ENCODE measurements at places on chromosomes 5 and 9.

DNA sequence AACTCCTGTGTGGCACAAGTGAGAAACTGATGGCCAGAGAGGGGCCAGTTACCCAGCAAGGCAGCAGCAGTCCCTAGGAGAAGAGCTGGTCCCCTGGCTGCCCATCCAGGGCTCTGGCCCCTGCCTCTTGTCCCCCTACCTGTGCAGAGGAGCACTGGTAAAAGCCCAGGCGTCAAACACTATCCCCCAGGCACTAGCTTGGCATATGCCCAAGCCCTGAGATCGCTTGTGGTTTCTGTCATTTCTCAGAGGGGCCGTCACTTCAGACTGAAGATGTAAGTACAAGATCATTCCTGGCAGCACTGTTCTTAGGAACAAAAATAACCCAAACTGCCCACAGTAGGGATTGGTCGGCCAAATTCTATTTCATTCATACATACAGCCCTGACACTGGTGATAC is 53.9 kb downstream of the COL15A1 start:
- no peak for DNase-seq

- no peak for DNase-seq
Observed at GRCh38 chr5:99037668-99038067, 108.9 kb upstream of the CHD1 start.

GRCh38 chr9:127937388-127938297 is at the start of gene DPM2:
Gene DPM2 (minus strand): TSS chr9:127937854. CDS start chr9:127937820, 34 bp downstream.
- peak; percentile 86 for DNase-seq

- DNase-seq = no peak
Observed at GRCh38 chr5:138989720-138990119, 114.6 kb upstream of the LRRTM2 start.

- DNase-seq = no peak
Observed at GRCh38 chr5:109125755-109126429, 283.9 kb downstream of the PJA2 start.

DNA sequence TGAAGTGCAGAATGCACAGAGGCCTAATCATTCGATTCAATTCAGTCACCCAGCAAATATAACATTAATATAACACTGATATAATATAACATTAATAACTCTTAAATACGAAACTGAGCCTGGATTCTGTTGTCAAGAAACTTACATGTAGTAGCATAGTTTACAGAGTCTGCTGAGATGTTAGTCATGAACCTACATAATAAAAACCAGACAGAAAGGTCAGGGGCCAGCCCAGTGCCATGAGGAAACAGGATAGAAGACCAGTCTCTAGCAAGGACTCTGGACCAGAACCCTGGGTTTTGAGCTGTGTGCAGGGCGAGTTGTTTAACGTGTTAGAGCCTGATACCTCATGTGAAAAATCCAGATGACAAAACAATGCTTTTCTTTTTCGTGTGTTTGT is 234.7 kb downstream of the NR2F1-AS1 start:
- no peak for DNase-seq

DNA sequence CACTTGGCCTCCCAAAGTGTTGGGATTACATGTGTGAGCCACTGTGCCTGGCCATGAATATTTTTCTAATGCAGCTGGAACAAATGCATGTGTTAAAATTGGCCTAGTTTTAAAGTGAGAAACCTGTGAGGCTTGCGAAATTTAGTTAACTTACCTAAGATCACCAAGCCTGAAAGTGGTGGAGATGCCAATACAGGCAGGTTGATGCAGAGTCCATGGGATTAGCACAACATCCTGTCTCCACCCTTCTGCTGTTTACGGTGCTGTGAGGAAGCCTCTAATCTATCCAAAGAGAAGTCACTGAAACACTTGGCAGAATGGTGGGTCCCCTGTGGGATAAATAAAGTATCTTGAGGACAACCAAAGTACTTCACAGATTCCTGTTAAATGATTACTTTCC is 98.2 kb downstream of the PCSK5 start:
- no peak for DNase-seq

- DNase-seq = no peak
Observed at GRCh38 chr5:169052207-169052606, 248.7 kb downstream of the SLIT3 start.

- peak; percentile 61 for DNase-seq
Observed at GRCh38 chr5:168219515-168220410, 71.7 kb upstream of the WWC1 start.

DNA sequence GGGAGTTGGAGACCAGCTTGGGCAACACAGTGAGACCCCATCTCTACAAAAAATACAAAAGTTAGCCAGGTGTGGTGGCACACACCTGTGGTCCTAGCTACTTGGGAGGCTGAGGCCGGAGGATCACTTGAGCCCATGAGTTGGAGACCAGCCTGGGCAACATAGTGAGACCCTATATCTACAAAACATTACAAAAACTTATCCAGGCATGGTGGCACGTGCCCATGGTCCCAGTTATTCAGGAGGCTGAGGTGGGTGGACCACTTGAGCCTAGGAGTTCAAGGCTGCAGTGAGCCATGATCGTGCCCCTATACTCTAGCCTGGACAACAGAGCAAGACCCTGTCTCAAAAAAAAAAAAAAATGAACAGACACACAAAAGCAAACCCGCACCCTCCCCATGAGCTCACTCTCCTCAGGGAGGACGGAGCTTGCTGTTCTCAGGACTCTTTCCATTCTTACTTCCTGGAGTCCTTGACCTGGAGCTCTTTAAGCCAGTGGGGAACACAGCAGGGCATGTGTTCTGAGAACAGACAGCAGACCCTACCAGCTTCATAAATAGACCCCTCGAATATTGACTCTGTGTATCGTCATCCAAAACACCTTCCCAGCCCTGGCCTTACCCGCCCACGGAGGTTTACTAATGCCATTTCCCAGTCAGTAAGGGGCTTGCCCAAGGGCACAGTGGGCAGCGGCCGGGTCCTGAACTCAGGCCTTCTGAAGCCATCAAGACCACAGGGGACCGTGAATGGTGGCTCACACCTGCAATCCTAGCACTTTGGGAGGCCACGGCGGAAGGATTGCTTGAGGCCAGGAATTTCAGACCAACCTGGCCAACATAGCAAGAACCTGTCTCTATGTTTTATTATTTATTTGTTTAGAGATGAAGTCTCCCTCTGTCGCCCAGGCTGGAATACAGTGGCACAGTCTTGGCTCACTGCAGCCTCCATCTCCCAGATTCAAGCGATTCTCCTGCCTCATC is 11.1 kb downstream of the PTGES2 start:
- no peak for DNase-seq

- no peak for DNase-seq
Observed at GRCh38 chr9:123318202-123318601, 37.8 kb upstream of the CRB2 start.

GRCh38 chr5:132477784-132478365 is 12.7 kb downstream of the IRF1 start:
- DNase-seq = no peak

- no peak for DNase-seq
Observed at GRCh38 chr5:61631438-61631941, 299.4 kb downstream of the ZSWIM6 start.

GRCh38 chr5:17185773-17186172 is 31.7 kb upstream of the BASP1 start:
- peak; percentile 88 for DNase-seq

GRCh38 chr5:14502294-14502690 is 79.3 kb upstream of the OTULINL start:
- DNase-seq = no peak

DNA sequence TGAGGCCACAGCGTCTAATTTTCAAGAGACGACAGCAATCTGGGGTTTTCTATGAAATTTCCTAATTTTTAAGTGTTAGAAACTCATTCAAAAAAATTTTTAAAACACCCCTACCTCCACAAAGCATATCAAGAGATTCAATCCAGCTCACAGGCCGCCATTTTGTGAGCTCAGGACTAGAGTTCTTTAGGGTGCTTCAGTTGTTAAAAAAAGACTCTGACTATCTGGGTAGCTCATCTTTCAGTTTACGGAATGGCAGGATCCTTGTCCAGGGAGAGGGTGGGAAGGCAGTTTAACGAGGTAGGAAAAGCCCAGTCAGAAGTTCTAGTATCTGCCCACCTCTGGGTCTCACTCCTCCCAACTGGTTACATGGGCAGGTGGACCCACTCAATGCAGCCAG is 43.1 kb downstream of the CAMK2A start:
- DNase-seq = no peak

- no peak for DNase-seq
Observed at GRCh38 chr9:29100762-29101161, 1527.5 kb upstream of the C9orf72 start.

GRCh38 chr5:163619951-163620350 is 114.5 kb downstream of the MAT2B start:
- DNase-seq = no peak

DNA sequence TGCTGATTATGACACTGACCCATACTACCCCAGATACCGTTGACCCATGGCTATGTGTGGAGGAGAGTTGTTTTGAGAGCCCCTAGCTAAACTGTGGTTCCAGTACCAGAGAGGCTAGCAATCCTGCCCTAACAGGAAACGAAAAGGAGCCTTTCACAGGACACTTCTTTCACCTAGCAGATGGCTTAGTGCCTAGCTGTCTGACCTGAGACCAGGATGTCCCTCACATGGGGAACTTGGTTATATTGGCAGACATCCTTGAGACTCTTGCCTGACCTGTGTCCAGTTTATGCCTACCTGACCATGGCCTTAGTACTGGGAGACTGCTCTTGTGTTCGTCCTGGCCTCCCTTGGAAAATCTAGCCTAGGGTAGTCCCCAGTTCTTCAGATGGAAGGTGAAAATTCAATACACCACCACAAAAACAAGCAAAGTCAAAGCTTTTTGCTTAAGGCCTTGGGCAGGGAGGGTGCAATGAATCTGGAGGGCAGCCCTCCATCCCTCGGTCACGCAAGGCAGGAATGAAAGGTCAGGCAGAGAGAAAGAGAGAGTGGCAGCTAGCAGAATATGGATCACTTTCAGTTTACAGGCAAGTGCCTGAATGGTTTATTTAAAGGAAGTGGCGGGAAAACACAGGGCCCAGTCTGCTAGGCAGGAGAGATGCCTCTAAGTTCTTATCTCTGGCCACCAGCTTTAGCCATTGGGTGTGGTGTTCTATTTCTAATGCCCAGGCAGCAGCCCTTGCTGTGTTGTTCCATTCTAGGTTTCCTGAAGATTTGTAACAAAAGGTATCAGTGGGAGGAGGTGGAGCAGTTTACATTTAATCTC is 16.4 kb upstream of the ZNF474 start:
- no peak for DNase-seq

GRCh38 chr5:112917453-112917995 is 4.5 kb downstream of the REEP5 start:
- peak; percentile 34 for DNase-seq

DNA sequence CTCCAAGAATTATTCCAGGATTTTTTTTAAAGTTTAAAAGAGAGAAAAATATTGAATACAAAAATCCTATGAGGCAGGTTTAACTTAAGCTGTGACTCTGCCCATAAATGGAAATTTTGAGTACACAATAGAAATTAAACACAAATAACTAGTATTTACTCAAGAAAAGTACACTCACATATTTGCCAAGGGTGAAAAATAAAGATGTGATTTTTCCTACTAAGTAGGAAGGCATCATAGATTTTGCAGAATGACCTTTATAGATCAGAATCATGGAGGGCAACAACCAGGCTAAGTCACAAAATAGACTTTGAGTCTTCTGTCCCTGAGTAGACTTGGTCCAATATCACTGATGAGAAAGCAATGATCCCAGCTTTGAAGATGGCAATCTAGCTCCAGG is 102.7 kb upstream of the SLC12A2 start:
- no peak for DNase-seq

DNA sequence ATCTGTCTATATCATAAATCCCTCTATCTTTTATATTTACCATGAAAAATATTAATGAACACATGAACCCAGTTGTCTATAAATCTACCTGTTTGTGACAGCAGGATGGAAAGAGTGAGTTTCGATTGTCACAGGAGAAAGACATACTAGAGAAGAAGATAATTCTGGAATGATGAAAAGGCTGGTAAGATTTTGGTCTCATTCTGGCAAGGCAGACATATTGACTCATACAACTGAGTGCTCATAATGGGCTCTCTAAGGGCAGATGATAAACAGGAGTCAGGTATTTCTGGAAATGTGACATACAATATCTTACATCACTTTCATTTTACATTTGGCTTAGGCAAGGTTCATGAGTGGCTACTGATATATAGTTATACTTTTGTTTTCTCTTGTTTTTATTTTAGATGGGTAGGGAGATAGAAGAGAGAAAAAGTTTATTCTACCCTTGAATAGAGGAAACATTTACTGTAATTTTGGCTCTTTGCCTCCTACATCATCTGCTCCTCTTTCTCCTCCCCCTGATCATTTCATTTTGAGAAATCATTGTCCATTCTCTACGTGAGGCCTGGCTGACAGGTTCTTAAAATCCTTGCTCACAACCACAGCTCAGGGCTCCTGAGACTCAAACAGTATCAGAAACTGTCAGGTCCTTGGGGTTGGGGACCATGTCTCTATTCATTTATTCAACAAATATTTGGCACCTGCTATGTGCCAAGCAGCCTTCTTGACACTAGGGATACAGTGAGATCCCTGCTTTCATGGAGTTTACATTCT is 14.4 kb downstream of the ELOVL7 start:
- no peak for DNase-seq

DNA sequence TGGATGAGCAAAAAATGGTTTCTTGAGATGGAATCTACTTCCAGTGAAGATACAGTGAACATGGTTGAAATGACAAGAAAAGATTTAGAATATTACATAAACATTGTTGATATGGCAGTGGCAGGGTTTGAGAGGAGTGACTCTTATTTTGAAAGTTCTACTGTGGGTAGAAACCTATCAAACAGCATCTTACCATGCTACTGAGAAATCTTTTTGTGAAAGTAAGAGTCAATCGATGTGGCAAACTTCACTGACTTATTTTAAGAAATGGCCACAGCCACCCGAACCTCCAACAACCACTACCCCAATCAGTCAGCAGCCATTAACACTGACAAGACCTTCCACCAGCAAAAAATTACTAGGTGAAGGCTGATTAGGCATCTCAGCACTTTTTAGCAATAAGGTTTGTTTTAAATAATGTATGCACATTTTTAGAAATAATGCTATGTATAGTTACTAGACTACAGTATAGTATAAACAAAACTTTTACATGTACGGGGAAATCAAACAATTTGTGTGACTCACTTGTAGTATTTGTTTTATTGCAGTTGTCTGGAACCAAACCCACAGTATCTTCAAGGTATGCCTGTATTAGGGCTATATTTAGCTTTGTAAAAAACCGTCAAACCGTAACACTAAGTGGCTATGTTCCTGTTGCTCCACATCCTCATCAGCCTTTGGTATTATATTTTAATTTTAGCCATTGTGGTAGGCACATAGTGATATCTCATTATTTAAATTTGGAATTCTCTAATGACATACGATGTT is 30.6 kb upstream of the ADAMTS6 start:
- DNase-seq = no peak

GRCh38 chr9:95297760-95298159 is 19.7 kb downstream of the FANCC start:
- DNase-seq = no peak

DNA sequence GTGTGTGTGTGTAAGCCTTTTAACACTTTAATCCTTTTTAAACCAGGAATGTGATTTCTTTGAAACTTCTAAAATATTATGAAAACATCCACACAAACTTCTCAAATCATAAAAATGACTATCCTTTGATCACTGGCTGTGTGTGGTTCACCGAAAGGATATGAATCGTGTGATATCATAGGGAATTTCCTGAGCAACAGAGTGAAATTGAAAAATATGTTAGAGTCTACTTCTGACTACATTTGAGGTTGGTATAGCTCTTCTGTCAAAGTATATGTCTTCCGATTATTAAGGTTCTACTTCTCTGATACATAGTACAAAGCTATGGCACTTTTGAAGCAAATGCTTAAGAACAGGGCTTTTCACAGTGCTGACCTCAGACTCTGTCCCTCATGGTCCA is 40.3 kb downstream of the RGMB start:
- no peak for DNase-seq
